ENCODE measurements at places on chromosomes 11 and 22.

DNA sequence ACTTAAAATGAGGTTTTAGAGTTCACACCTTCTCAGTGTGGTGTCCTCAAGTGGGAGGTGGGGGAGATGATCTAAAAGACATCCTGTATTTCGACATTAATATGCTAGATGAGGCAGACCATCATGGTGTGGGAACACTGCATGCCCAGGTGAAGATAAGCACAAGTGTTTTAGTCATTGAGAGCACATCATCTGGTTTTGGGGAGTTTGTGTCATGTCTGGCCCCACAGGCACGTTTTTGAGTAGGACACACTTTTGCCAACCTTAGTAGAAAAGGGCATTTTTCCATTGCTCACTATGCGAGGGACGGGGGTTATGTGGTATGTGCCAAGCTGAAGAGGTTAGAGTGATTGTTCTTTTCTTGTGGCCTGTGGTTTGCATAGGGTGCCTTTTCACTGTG, 189.3 kb downstream of the DBX1 start:
- peak; percentile 25 for DNase-seq

DNA sequence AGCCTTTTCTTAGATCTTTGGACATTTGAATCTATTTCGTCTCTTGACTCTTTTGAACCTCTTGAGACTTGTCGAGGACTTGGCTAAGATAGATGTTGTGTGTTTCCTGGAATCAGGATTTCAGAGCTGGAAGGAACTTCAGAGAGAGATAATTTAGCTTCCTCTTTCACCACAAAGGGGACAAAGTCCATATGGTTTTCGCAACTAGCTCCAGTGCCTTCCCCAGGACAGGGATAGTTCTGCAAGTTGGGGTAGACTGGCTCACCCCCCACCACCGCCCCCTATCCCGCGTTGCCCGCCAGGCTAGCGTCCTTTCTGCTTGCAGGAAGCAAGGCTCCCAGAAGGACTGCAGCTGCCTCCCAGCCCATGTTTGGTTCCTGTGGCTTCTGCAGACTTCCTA, 75.7 kb upstream of the MYO18B start:
- no peak for DNase-seq

DNA sequence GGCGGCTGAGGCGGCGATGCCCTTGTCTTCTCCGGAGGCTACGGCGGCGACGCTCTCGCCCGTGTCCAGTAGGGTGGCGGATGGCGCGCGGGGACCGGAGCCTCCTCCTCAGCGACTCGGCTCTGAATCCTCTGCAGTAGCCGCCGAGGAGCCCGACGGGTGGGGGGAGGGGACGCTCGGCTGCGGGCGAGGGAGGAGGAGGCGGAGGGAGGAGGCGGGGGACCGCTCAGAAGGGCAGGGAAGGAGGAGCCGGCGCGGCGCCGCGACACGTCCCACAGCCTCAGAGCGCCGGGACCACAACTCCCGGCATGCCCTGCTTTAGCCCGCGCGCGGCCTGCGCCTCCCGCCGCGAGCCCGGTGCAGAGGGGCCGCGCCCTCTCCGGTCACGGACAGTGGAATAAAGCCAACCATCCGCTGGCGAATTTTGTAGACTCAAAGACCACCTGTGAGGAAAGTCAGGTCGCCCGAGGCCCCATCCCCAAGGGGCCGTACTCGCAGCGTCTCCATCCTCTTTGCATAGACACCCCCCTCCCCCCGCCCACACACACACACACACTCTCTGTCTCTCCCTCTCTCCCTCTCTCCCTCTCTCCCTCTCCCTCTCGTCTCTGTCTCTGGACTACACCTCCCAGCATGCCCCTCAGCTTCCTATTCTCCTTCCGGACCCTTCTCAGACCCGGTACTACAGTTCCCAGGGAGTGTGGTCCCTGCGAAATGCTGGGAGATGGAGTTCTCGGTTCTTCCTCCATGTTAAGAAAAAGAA, at the start of gene FAM168A:
TSS of gene FAM168A (minus strand) at position 157 of the 763 bp plus-strand sequence. CDS start 129,638 bp downstream, outside the sequence.
- DNase-seq: peak; percentile 88

- no peak for DNase-seq
Measured at GRCh38 chr11:79227308-79227707, 213.5 kb downstream of the TENM4 start.

- DNase-seq: no peak
Measured at GRCh38 chr11:34624069-34624468, 3.2 kb downstream of the EHF start.

DNA sequence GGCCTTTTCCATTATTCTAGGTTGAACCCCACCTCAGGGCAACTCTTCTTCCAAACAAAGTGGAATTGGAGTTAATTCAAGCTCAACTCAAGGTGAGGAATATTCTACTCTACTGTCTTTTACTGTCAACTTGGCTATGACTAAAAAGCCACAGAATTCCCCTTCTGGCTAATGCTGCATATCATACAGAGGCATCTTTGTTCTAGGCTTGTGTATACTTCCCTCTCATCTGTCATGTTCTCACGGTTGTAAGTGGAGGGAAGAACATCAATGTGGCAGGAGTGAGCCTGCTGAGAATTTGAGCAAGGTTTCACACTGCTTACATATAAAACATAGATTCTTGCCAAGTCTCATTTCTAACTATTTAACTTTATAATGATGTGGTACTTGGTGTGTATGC, 921.4 kb upstream of the CNTN5 start:
- no peak for DNase-seq

DNA sequence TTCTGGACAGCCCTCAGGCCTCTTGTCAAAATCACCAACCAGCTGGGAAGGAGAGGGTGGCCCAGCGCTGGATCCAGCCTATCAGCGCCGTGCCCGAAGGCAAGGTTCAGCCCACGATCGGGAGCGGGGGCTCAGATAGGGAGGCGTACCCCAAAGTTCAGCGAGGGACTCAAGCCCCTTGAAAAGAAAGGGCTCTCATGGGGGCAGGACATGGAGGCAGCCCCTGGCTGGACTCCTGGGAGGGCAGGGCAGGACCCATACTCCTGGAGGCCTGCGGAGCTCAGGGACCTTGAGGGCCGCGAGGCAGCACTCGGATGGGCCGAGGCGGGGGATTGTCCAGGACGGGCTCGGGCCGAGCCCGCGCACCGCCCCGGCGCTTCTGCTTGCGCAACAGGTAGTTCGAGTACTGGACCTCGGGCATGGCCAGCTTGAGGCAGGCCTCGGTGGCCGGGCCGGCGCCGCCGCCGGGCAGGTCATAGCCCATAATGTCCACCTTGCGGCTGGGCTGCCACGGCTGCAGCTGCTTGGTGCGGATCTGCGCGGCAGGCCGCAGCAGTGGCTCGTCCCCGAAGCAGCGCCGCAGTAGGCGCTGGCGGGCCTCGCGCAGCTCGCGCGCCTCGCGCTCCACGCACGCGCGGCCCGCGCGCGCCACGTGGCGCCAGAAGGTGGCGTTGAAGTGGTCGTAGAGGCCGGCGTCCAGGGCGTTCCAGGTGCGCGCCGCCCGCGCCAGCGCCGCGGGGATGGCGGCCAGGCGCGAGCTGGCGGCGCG, 6.5 kb downstream of the GAL3ST3 start:
- DNase-seq: no peak

DNA sequence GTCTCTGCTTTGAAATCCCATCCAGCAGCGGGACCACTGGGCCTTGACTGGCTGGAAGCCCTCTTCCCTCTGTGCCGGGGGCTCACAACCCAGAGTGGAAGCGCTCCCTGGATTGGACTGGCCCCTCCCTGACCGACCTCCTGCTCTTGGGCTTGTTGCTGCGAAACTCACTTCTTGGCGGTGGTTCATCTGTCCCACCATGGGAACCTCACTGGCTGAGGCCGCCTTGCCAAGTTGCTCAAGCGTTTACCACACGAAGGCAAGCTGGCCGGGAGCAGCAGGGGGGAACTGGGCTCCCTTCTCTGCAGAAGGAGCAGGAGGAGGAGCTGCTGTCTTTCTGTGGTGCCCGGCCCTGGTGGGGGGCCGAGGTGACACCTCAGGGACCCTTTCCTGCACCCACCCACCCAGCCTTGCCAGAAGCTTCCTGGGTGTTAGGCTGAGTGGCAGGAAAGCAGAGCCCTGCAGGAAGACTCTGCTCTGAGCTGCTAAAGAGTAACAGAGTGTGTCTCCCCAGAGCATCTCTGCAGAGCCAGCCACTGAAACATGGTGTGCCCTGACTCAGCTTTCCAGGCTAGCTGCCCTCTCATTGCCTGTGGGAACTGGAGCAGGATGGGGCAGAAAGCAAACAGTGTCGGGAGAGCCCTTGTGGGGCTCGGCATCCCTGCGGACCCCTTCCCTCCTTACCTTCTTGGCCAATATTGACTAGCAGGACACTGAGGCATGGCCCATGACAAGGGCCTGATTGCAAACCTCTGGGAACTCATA, 88.5 kb upstream of the ALX4 start:
- no peak for DNase-seq

- no peak for DNase-seq
Measured at GRCh38 chr22:22072169-22072836, 89.7 kb upstream of the TOP3B start.

- no peak for DNase-seq
Measured at GRCh38 chr11:33362051-33362910, 105.1 kb downstream of the HIPK3 start.

- no peak for DNase-seq
Measured at GRCh38 chr11:1171223-1171984, 13.7 kb downstream of the MUC5AC start.

- no peak for DNase-seq
Measured at GRCh38 chr22:38611559-38611958, 41.6 kb upstream of the DMC1 start.

DNA sequence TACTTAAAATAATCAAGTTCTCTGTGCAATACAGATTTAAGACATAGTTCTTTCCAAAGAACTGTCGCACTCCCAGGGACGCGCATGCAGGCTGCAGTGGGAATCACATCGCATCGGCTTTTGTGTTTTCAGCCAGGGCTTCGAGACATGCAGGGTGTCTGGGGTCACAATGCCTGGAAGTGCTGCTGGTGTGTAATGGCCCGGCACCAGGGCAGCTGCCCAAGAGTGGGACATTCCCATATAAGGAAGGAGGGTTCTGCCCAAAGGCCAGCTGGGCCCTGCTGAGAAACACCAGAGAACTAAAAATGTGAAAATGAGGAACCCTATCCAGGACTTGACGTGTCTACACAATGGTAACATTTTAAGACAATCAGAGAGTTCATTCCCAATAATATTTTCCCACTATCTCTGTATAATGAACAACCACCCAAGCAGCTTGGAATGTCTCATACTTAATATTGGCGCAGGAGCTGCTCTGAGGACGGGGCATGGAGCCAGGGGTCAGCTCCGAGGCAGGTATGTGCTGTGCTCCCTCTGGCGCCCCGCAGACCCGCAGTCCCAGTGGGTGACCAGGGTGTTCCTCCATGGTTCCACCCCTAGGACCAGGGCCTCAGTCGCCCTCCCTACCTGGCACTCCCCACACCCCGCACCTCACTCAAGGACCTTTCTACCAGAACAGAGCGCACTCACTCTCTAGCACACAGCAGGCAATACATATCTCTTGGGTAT, 11.3 kb downstream of the MCAT start:
- DNase-seq: no peak

DNA sequence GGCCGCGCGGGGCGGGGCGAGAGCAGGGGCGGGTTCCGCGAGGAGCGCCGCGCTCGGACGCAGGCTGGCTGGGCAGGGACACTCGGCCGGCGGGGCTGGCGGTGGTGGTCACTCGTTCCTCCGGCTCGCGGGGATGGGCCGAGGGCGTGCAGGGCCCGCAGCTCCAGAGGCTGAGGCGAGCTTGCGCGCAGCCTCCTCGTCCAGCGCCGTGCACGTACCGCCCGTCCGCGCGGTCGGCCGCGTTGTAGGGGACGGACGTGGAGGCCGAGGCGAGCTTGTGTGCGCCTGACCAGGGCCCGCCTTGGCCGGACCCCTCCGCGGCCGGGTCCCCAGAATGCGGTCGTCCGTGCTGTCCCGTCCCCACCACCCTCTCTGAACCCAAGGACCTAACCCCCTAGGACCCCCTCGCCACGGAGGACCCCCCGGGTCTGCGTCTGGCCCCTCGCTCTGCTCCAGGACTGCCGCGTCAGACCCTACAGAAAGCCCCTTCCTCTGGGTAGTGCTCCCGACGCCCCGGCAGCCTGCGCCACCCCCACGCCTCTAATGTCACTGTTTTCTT, 569 bp upstream of the YPEL1 start:
- DNase-seq: no peak

DNA sequence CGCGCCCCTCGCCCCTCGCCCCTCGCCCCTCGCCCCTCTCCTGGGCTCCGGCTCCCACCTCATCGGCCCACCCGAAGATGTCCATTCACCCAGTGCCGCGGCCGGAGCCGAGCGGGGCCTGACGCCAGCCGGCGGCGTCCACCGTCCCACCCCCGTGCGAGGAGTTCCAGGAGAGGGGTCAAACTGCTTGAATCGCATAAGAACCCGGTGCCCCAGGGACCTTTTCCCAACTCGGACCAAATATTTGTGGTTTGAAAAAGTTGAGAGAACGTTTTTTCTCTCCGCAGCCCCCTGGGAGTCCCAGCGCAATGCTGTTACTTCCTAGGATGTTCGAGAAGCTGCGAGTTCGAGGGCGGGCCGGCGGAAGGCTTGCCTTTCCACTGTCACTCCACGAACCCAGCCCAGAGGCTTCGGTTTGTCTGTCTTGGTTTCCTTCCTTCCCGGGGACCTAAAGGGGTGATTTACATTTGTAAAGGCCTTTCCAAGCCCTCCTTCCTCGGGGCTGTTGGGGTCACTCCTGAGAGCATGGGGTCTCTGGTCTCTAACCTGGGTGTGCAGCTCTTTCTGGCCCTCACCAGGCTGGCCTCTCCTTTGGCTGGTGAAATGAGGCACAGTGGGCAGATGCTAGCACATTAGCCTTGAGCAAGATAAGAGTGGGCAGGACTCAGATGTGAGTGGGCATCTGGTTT, 38.0 kb downstream of the ETS1 start:
- no peak for DNase-seq

- peak; percentile 17 for DNase-seq
Measured at GRCh38 chr22:20741634-20742581, 32.0 kb upstream of the SERPIND1 start.

DNA sequence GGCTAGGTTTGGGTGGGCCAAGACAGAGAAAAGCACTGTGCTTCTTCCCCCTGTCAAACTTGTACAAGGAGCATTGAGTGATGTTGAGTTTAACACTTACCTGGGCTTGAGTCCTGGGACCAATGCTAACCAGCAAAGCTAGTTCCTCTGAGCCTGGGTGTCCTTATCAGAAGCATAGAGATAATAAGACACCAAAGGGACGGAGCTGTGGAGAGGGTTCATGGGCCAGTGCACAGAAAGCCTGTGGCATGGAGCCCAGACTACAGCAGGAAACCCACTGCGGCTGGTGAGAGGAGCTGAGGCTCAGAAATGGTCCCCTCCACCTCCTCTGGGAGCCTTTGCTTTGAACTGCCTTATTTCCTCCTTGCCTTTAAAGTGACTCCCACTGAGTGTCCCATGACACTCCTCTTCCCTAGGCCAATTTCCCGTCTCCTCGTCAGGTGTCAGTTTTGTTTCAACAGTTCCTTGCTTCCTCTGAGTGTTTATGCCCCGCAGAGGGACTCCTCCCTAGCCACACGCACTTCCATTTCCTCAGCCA, 9.4 kb downstream of the SLCO2B1 start:
- no peak for DNase-seq

- no peak for DNase-seq
Measured at GRCh38 chr11:123653827-123654565, 428 bp downstream of the SCN3B start.

GRCh38 chr11:1234771-1235305, 12.0 kb downstream of the MUC5B start:
- no peak for DNase-seq
